ENCODE measurements at places on chromosomes 6 and 20.

DNA sequence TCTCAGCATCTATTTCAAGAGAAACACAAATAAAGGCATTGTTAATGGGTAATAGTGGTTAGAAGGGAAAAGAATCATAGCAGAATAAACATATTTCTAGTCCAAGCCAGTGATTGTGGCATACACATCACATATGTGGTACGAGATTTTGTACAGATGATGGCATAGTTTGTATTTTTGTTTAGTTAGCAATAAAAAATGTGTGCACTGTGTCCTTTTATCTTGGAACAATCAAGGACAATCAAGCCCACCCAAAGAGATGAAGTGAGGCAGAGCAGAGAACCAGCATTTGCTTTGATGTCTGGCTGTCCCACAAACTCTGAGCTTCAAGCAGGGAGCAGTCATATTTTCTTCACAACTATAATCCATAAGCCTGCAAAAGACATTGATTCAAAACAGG is 256.5 kb upstream of the CHD6 start:
- H3K4me1 ChIP-seq, result no peaks in the 10 kb centered on the region
- H3K27ac ChIP-seq, result no peak overlapping the region
- no peak overlapping the region for H3K4me3 ChIP-seq
- DNase-seq, result no peak
- H3K36me3 ChIP-seq, result no peaks in the 10 kb centered on the region
- no peaks in the 10 kb centered on the region for H3K27me3 ChIP-seq

DNA sequence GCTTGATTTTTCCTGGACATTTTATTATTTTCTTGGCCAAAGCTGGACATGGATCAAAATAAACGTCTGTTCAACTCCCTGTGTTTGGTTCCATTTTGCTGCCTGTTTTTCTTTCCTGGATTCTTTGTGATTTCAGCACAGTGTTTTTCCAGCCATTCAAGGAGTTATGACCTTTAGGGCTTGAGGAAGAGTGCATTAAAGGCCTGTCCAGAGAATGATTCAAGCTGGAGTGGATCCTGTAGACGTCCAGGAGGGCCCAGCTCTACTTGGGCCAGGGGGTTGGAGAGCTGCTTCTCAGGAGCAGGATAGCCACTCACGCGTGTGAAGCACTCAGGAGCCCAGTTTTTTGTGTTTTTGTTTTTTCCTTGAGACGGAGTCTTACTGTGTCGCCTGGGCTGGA is 56.5 kb upstream of the IER3 start:
- no peak overlapping the region for H3K27ac ChIP-seq
- H3K4me3 ChIP-seq, result no peak overlapping the region
- H3K36me3 ChIP-seq, result no peaks in the 10 kb centered on the region
- no peak for DNase-seq
- peaks cover 19% of the 10 kb centered on the region for H3K4me1 ChIP-seq

- DNase-seq, result no peak
- no peaks in the 10 kb centered on the region for H3K27me3 ChIP-seq
- H3K4me1 ChIP-seq, result no peaks in the 10 kb centered on the region
- H3K27ac ChIP-seq, result no peak overlapping the region
Measured at GRCh38 chr6:871503-871902, 178.6 kb upstream of the EXOC2 start.

GRCh38 chr6:157045831-157046454 is 268.8 kb downstream of the ARID1B start:
- H3K27me3 ChIP-seq, result no peaks in the 10 kb centered on the region
- no peak overlapping the region for H3K27ac ChIP-seq
- no peak overlapping the region for H3K4me3 ChIP-seq
- no peaks in the 10 kb centered on the region for H3K36me3 ChIP-seq
- H3K4me1 ChIP-seq, result no peaks in the 10 kb centered on the region
- DNase-seq, result no peak

- peaks cover 72% of the 10 kb centered on the region for H3K4me1 ChIP-seq
- H3K4me3 ChIP-seq, result peak overlapping the region; percentile 27
- H3K27me3 ChIP-seq, result peaks cover 43% of the 10 kb centered on the region
- H3K27ac ChIP-seq, result peak overlapping the region; percentile 64
Measured at GRCh38 chr6:106510090-106510970, 119.0 kb downstream of the RTN4IP1 start.

GRCh38 chr6:133218852-133219251 is 22.3 kb upstream of the EYA4 start:
- H3K4me3 ChIP-seq, result no peak overlapping the region
- no peak for DNase-seq
- H3K4me1 ChIP-seq, result no peaks in the 10 kb centered on the region
- no peaks in the 10 kb centered on the region for H3K36me3 ChIP-seq
- no peak overlapping the region for H3K27ac ChIP-seq

GRCh38 chr6:42714098-42714761 is 8.2 kb downstream of the PRPH2 start:
- H3K4me1 ChIP-seq, result no peaks in the 10 kb centered on the region
- H3K27ac ChIP-seq, result no peak overlapping the region
- DNase-seq, result no peak
- no peaks in the 10 kb centered on the region for H3K27me3 ChIP-seq

DNA sequence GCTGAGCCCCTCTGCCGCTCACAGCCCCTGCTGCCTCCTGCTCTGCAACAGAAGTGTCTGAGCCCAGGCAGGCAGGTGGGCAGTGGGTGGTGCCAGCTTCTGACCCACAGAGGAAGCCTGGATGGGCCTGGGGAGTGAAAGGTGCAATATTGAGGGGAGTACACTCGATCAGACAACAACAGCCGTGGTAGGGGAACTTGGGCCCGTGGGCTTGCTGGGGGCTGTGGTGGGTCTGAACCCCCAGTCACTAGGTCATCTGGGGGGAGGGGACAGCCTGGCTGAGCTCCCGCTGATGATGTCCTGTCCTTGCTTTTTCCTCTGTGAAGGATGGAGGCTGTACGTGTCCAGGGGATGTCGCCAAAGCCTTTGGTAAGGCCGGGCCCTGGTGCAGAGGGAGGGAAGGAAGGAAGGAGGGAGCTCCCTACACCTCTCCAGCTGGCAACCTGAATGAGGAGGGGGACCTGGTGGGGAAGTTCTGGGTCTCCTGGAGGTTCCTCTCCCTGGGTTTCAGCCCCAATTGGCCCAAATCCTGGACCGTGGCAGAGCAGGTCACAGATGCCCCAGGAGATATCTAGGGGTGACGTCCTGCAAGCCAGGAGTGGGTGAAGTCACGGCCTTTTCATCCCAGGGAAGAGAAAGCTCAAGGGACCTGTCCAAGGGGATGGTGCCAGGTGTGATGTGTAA is 47.2 kb downstream of the GMPR start:
- H3K4me1 ChIP-seq, result no peaks in the 10 kb centered on the region
- H3K27me3 ChIP-seq, result no peaks in the 10 kb centered on the region
- H3K4me3 ChIP-seq, result no peak overlapping the region
- no peaks in the 10 kb centered on the region for H3K36me3 ChIP-seq

DNA sequence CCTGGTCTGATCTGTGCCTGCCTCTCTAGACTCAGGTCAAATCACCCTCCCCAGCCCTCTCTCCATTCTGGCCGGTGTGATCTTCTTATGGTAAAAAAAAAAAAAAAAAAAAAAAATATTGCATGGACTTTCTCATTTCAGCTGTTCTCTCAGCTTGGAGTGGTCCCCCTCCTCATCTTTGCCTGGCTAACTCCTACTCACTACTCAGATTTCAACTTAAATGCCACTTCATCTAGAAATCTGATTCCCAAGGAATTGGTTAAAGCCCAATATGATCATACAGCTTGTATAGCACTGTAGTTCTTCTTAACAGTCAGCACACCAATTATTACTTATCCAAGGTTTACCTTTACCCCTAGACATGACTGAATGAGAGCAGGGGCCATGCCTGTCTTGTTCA is 105.9 kb upstream of the CARMIL1 start:
- H3K27ac ChIP-seq, result no peak overlapping the region
- no peaks in the 10 kb centered on the region for H3K27me3 ChIP-seq
- no peaks in the 10 kb centered on the region for H3K36me3 ChIP-seq

All from esophagus squamous epithelium (tissue), 5 donors.